ENCODE measurements at places on chromosomes 1 and 21.

GRCh38 chr1:77977989-77978292, 931 bp downstream of the FUBP1 start:
- DNase-seq: no peak

- no peak for DNase-seq
Measured at GRCh38 chr1:23426828-23427227, 2.3 kb upstream of the TCEA3 start.

- no peak for DNase-seq
Measured at GRCh38 chr1:71565831-71566230, 485.0 kb upstream of the ZRANB2 start.

GRCh38 chr1:246587606-246588005, 21.4 kb downstream of the CNST start:
- no peak for DNase-seq

DNA sequence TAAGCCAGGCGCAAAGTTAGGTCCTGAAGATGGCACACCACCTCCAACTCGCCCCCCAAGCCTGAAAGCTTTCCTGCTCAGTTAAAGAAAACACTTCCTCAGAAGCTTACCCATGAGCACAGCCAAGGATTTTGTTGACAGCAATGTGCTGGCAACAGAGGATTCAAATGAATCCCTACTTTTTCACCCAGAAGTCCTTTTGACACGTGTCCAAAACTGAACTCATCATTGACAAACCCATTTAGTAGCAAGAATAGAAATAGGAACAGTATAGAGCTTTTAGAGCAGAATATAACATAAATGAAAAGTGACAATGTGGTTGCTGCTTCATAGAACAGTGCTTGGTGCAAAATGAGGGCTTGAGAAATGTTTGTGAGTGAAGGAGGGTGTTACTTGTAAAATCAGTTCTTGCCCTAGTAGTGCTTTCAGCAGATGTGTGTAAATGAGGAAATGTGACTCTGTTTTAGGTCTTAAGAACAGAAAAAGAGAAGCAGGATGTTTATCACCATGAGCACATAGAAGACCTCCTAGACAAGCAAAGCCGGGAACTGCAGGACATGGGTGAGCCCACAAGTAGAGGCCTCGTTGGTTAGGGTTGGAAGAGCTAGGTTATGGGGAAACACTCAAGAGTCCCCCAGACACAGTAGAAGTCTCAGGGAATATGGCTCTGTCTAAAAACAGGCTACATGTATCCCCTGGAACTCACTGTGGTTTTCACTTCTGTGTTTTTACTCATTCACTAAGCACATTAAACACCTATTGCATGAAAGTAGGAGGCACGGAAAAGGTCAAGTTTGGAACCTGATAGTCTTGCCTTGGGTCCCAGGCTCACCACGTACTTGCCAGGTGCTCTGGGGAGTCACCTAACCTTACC, 48.6 kb upstream of the TMEM125 start:
- no peak for DNase-seq
